ENCODE measurements at places on chromosomes 5 and 9. TPM values are rescaled to one million over a fixed set of nuclear protein-coding genes. Genes with fewer than 3 reads are reported as not detected.

MARVELD2 gene
- 0.66 TPM for polyA plus RNA-seq

OR1N2 gene
- not detected for polyA plus RNA-seq

SCGB3A2 gene
- polyA plus RNA-seq, result not detected

NACC2 gene
- 6.2 TPM for polyA plus RNA-seq

WDR38 gene
- not detected for polyA plus RNA-seq

FOXI1 gene
- not detected for polyA plus RNA-seq

MINAR2 gene
- polyA plus RNA-seq, result not detected

PDE8B gene
- polyA plus RNA-seq, result 21.6 TPM

QRFP gene
- not detected for polyA plus RNA-seq

CLIC3 gene
- not detected for polyA plus RNA-seq

ADAMTS6 gene
- 0.08 TPM for polyA plus RNA-seq

PCDHB7 gene
- polyA plus RNA-seq, result 0.78 TPM

GCNT4 gene
- polyA plus RNA-seq, result 0.45 TPM

ENTREP1 gene
- polyA plus RNA-seq, result 3.5 TPM

LECT2 gene
- not detected for polyA plus RNA-seq

ACTBL2 gene
- not detected for polyA plus RNA-seq

PPP3R2 gene
- 0.31 TPM for polyA plus RNA-seq

GPR150 gene
- not detected for polyA plus RNA-seq

IFNB1 gene
- not detected for polyA plus RNA-seq

CATSPER3 gene
- not detected for polyA plus RNA-seq

SRD5A1 gene
- 17.3 TPM for polyA plus RNA-seq

IFNA2 gene
- 0.22 TPM for polyA plus RNA-seq

ZNF483 gene
- polyA plus RNA-seq, result 10.0 TPM

CER1 gene
- polyA plus RNA-seq, result not detected

ST8SIA4 gene
- polyA plus RNA-seq, result 0.31 TPM

SHB gene
- polyA plus RNA-seq, result 0.14 TPM

CMYA5 gene
- polyA plus RNA-seq, result 4.0 TPM

SAXO1 gene
- not detected for polyA plus RNA-seq

RMRP gene
- polyA plus RNA-seq, result not detected

SPINK4 gene
- not detected for polyA plus RNA-seq

HAPLN1 gene
- not detected for polyA plus RNA-seq

PCDHGB1 gene
- not detected for polyA plus RNA-seq

C9orf43 gene
- not detected for polyA plus RNA-seq

SLC22A4 gene
- polyA plus RNA-seq, result 2.4 TPM

NR4A3 gene
- 3.0 TPM for polyA plus RNA-seq

C6 gene
- not detected for polyA plus RNA-seq

PCDHGA6 gene
- 0.30 TPM for polyA plus RNA-seq

PLPPR1 gene
- 1.2 TPM for polyA plus RNA-seq

OTP gene
- not detected for polyA plus RNA-seq

DMRT2 gene
- polyA plus RNA-seq, result not detected

IRX1 gene
- polyA plus RNA-seq, result not detected

LCP2 gene
- 0.15 TPM for polyA plus RNA-seq

FABP6 gene
- polyA plus RNA-seq, result 67.3 TPM

PCDH1 gene
- polyA plus RNA-seq, result 0.30 TPM

All from Purkinje cell (primary cell).